ENCODE measurements at places on chromosomes 12 and 14.

DNA sequence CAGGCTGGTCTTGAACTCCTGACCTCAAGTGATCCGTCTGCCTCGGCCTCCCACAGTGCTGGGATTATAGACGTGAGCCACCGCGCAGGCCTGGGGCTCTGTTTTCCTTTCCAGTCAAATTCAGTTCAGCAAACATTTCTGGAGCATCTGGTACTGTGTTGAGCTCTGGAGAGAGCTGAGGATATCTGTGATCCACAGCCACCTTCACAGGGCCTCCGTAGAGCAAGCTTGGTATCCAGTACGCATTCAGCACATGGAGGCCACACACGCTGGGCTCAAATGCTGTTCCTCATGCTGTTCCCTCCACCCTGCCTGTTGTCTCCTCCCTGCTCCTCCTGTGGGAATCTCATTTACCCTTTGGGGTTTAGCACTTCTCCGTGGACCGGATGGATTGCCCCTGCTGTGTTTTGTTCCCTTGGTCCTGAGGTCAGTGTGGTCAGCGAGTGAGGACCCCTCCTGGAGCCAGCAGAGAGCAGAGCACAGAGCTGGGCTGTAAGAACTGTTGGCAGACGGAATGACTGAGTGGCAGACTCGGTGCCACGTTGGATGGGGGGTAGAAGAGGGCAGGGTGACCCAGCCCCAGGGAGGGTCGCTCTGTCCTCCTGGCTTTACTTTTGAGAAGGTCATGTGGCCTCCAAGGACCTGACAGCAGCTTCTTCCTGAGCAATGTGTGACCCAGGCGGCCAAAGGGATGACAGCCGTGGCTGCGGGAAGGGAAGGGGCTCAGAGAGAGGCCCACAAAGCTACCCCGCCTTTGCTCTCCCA is 891 bp downstream of the RPS6KL1 start:
- no peak for DNase-seq

- DNase-seq: no peak
These were observed 1.5 kb upstream of the FGF6 start for GRCh38 chr12:4447151-4447550.

- DNase-seq: no peak
These were observed 43.8 kb upstream of the ZDHHC17 start for GRCh38 chr12:76720068-76720467.

DNA sequence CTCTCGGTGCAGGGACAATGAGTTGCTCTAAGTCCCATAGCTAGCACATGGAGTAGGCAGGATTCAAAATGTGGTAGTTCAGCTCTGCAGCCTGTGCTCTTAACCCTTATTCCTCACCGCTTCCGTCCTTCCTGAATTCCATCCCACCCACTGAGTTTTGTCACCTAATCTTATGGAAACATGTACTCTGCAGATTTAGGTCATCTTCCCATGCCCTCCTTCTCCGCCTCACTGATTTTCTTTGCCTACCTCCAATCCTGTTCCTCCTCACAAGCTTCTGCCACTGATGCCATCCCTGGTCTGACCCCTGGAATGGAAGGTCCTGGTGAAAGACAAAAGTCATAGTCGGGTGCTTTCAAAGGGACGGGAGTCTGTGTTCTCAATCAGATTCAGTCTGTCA is 46.5 kb upstream of the ABCC9 start:
- DNase-seq: no peak
